Uterus (tissue), 4 donors: ENCODE measurements at places on chromosomes 16 and 17. TPM values are rescaled to one million over a fixed set of nuclear protein-coding genes. Genes with fewer than 3 reads are reported as not detected.

Gene MEAK7
- total RNA-seq, result 26.1 TPM

DNA sequence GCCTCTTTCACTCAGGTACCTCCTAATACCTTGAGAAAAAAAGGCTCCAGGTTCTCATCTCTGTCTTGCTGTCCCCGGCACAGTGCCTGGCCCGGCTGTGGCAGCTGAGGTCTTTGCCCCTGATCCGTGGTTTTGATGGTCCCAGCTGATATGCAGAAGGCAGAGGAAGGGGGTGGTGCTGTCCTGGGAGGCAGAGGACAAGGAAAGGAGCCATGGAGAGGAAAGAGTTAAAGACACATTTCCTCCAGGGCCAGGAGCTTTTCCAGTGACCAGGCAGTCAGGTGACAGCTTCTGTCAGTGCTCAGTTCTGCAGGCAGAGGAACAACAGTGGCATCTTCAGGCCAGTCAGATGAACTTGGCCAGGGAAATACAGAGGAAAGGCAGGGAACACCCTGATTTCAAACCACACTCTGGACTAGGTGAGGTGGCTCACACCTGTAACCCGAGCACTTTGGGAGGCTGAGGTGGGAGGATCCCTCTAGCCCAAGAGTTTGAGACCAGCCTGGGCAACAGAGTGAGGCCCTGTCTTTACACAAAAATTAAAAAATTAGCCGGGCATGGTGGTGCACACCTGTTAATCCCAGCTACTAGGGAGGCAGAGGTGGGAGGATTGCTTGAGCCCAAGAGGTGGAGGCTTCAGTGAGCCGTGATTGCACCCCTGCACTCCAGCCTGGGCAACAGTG, 3.3 kb upstream of the COG1 start:
- H3K27ac ChIP-seq, result no peak overlapping the region
- H3K36me3 ChIP-seq, result no peaks in the 10 kb centered on the region
- DNase-seq, result no peak
- H3K27me3 ChIP-seq, result no peaks in the 10 kb centered on the region
- H3K4me1 ChIP-seq, result no peaks in the 10 kb centered on the region

Gene FAM117A
- 12.9 TPM for total RNA-seq

DNA sequence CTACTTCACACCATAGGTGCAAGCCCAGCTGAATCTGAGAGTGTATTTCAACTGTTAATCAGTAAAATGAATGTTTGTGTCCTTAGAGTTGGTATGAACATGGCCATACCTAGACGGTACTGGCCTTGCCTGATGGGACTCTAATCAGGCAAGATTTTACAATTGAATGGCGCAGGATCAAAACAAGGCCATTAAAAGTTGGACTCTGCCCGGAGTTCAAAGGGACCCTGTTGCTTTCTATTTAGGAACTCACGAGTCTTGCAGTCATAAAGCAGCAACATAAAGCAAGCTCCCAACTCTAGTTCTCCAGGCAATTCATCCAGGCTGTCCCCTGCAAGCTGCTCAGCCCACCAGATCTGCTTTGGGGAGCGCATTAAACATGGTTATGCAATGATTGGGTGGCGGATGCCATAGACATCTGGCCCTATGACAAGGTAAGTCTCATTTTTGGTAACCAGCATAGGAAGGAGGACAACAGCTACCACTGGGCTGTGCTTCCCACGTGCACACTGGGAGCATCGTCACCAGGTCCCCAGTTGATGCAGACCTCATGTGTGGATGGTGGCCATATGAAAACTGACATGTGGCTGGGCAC, 8.8 kb downstream of the TMEM186 start:
- H3K36me3 ChIP-seq, result no peaks in the 10 kb centered on the region
- H3K27me3 ChIP-seq, result no peaks in the 10 kb centered on the region
- DNase-seq, result no peak
- no peaks in the 10 kb centered on the region for H3K4me1 ChIP-seq
- H3K27ac ChIP-seq, result no peak overlapping the region

Gene MEOX1
- total RNA-seq, result 6.9 TPM

DNA sequence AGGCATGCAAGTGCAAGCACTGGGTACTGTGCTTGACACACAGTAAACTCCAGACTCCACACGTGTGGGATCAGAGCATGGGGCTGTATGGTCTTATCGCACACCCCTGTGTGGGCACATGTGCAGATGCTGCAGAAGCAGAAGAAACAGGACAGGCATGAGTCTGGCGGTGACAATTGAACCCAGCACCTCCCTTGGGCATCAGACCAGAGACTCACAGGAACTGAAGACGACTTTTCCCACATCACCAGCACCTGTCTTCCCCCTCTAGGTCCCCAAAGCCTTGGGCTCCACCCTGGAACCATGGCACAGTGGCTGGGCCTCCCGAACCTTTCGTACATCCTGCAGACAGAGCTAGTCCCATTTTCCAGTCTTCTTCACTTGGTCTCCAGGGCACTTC, 126.4 kb upstream of the CDH5 start:
- H3K27ac ChIP-seq, result no peak overlapping the region
- no peaks in the 10 kb centered on the region for H3K36me3 ChIP-seq
- H3K4me3 ChIP-seq, result no peak overlapping the region

- H3K4me1 ChIP-seq, result no peaks in the 10 kb centered on the region
- H3K27ac ChIP-seq, result peak overlapping the region; percentile 83
- H3K27me3 ChIP-seq, result no peaks in the 10 kb centered on the region
- no peaks in the 10 kb centered on the region for H3K36me3 ChIP-seq
- no peak for DNase-seq
- H3K4me3 ChIP-seq, result no peak overlapping the region
These were observed 231.9 kb upstream of the TNRC6C start for GRCh38 chr17:77726549-77727006.

- no peaks in the 10 kb centered on the region for H3K36me3 ChIP-seq
- DNase-seq, result peak; percentile 70
- no peak overlapping the region for H3K4me3 ChIP-seq
- H3K4me1 ChIP-seq, result peaks cover 9% of the 10 kb centered on the region
- H3K27ac ChIP-seq, result peak overlapping the region; percentile 71
- no peaks in the 10 kb centered on the region for H3K27me3 ChIP-seq
These were observed 76.4 kb upstream of the SMIM36 start for GRCh38 chr17:55587608-55588139.

DNA sequence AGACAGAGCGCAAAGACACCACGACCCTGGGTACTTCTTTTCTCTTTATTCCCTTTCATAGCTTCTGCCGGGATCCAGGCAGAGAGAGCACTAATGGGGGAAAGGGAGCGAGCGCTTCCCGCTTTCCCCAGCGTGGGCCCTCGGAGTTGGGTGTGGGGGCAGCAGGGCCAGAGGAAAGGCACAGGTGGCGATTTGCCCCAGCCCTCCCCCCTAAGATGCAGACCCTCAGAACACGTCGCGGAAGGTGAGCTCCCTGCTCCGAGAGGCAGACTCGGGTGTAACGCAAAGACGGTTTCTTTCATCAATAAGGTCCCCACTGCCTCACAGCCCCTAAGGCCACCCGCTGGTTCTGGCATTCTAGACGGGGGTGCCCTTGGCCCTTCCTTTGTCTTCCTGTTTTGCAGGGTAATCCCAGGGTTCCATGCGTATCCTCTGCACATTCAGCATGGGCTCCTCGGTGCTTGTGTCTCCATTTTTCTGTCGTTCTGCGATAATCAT, 570 bp upstream of the NME3 start:
- H3K27me3 ChIP-seq, result no peaks in the 10 kb centered on the region
- H3K4me3 ChIP-seq, result peak overlapping the region; percentile 87
- no peaks in the 10 kb centered on the region for H3K36me3 ChIP-seq
- no peaks in the 10 kb centered on the region for H3K4me1 ChIP-seq
- peak overlapping the region; percentile 74 for H3K27ac ChIP-seq

- no peak overlapping the region for H3K4me3 ChIP-seq
- H3K27me3 ChIP-seq, result no peaks in the 10 kb centered on the region
- peak overlapping the region; percentile 86 for H3K27ac ChIP-seq
- H3K36me3 ChIP-seq, result no peaks in the 10 kb centered on the region
- H3K4me1 ChIP-seq, result peaks cover 6% of the 10 kb centered on the region
These were observed 24.9 kb downstream of the HMOX2 start for GRCh38 chr16:4501071-4501478.

DNA sequence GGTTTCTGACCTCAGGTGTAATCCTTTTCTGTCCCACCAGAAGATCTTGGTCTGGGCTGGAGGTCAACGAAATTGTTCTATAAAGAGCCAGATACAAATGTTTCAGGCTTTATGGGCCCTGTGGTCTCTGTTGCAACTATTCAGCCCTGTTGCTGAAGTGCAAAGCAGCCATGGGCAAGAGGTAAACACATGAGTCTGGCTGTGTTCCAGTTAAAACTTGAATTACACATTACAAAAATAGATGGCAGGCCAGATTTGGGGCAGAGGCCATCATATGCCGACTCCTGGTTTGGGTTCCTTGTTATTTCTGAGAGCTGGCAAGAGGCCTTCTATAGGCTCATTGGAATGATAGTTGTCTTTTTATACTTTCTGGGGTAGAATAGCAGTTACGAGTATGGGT, 114.4 kb downstream of the SDR42E1 start:
- no peak overlapping the region for H3K4me3 ChIP-seq
- no peak overlapping the region for H3K27ac ChIP-seq
- H3K4me1 ChIP-seq, result no peaks in the 10 kb centered on the region
- H3K36me3 ChIP-seq, result no peaks in the 10 kb centered on the region
- no peak for DNase-seq
- H3K27me3 ChIP-seq, result no peaks in the 10 kb centered on the region

DNA sequence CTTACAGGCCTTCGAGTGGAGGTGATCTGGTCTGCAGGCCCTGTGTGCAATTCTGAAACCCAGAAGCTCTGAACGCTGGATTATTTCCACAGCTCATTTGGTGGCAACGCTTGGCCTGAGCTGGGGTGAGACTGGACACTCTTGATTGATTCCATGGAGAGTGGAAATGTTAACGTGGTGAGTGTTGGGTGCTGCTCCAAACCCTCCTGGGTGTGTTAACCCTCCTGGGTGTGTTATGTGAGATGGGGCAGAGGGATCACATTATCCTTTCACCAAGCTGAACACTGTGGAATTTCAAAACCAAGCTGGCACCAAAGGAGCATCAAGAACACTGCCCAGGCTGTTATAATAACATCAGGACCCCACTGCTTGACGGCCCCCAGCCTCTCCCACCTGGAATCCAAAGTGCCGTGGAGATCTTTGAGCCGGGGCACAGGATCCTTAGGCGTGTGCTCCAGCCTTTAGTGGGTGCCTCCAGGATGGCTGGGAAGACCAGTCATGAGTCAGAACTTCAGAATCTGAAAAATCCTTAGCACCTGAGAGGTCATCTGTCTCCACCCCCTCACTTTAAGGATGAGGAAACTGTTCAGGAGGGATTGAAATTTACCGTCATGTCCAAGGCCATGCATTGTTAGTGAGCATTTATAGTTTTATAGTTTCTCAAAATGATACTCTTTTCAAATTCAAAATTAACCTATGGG, 75.0 kb downstream of the RPTOR start:
- no peaks in the 10 kb centered on the region for H3K27me3 ChIP-seq
- H3K36me3 ChIP-seq, result no peaks in the 10 kb centered on the region
- no peak for DNase-seq
- H3K27ac ChIP-seq, result no peak overlapping the region
- no peak overlapping the region for H3K4me3 ChIP-seq

- no peak overlapping the region for H3K4me3 ChIP-seq
- H3K27me3 ChIP-seq, result no peaks in the 10 kb centered on the region
- H3K36me3 ChIP-seq, result no peaks in the 10 kb centered on the region
- H3K27ac ChIP-seq, result no peak overlapping the region
These were observed 16.8 kb downstream of the PRPSAP1 start for GRCh38 chr17:76336756-76337412.

- no peaks in the 10 kb centered on the region for H3K4me1 ChIP-seq
- H3K27me3 ChIP-seq, result no peaks in the 10 kb centered on the region
- no peak overlapping the region for H3K27ac ChIP-seq
These were observed 158.2 kb upstream of the TOX3 start for GRCh38 chr16:52705122-52705521.

GRCh38 chr16:55478827-55479429, at the start of gene MMP2:
TSS of gene MMP2 (plus strand) at chr16:55479198. CDS start at chr16:55479480, 282 bp downstream.
- peak; percentile 87 for DNase-seq
- H3K27me3 ChIP-seq, result no peaks in the 10 kb centered on the region
- no peaks in the 10 kb centered on the region for H3K4me1 ChIP-seq
- no peaks in the 10 kb centered on the region for H3K36me3 ChIP-seq

Gene RUNDC3A
- total RNA-seq, result not detected

DNA sequence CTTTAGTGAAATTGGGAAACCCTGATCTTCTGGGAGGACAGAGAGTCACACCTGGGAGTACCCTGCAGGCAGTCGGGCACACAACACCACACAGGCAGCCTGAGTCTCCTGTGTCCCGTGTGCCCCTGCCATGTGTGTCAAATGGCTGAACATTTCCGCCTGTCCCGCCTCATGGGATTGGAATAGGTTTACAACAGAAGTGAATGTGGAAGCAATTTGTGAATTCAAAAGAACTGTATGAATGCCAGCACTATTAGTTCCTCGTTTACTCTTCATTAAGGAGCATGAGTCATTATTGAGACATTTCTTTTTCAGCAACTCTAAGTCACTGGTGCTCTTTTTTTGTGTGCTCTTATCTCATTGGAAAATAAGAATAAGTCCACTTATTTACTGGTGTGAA, 226.5 kb downstream of the PMP22 start:
- no peaks in the 10 kb centered on the region for H3K4me1 ChIP-seq
- H3K36me3 ChIP-seq, result no peaks in the 10 kb centered on the region
- no peaks in the 10 kb centered on the region for H3K27me3 ChIP-seq
- no peak overlapping the region for H3K4me3 ChIP-seq
- DNase-seq, result no peak
- no peak overlapping the region for H3K27ac ChIP-seq

- no peak for DNase-seq
- H3K27ac ChIP-seq, result no peak overlapping the region
- H3K36me3 ChIP-seq, result no peaks in the 10 kb centered on the region
- no peaks in the 10 kb centered on the region for H3K27me3 ChIP-seq
- no peak overlapping the region for H3K4me3 ChIP-seq
- H3K4me1 ChIP-seq, result no peaks in the 10 kb centered on the region
These were observed 11.4 kb upstream of the NDRG4 start for GRCh38 chr16:58488531-58488930.

DNA sequence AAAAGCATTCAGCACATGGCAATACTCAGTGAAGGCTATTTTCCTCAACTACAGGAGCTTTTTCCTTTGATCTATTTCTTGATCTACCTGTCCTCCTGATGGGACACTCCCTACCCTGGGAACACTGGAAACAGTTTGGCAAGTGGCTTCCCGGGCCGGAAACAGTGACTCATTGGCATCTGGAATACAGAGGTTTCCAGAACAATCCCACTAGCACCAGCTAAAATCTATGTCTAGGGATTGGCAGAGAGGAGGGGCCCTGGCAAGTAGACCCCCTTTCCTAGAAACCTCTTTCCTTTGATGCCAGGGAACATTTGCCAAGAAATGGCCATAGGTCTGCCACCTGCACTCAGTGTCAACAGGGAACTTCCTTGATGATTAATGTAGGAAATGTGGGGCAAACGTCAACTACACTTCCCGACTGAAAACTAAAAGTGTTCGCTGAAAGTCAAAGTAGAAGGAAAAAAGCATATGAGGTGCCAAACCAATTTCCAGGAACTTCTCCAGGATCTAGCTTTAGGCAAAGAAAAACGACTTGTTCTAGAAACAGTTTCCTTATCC, 30.4 kb upstream of the FBXW10B start:
- DNase-seq, result peak; percentile 25
- no peaks in the 10 kb centered on the region for H3K27me3 ChIP-seq
- peak overlapping the region; percentile 50 for H3K27ac ChIP-seq
- no peak overlapping the region for H3K4me3 ChIP-seq
